ENCODE measurements at places on chromosomes 7 and 10.
A peak's percentile ranks its signal among the peaks of the same experiment; 100 is the strongest.

DNA sequence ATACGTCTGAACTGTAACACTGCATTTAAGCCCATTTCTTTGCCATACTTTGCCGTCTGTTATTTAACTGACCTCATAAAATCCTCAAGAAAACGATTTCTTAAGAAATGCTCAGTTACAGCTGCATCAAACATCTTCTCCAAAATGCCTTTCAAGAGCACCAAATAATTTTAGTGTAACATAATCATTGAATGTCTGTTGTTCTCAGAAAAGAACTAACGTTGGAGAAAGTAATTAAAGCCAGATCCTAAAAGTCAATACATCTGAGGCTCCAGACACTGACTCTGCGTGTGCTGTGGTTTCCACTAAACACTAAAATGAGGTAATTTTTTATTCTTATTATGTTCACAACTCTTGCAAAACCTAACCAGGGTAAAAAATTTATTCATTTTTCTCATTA is 63.7 kb upstream of the LRRC17 start:
- DNase-seq: no peak

GRCh38 chr10:79181227-79181626 is 112.5 kb downstream of the ZMIZ1 start:
- no peak for DNase-seq

DNA sequence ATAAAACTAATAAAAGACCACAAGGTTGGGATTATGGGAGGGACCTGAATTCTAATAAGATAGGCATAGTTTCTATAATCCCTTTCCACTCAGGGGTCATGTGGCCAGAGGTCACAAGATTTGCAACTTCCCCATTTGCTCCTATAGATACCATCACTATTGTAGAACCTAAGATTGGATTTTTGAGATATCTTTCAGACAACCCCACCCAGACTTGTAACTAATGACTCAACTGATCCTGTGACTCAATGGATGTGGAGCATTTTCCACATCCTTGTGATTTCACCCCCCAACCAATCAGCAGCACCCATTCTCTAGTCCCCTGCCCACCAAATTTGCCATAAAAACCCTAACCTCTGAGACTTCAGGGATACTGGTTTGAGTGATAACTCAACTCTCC is 51.9 kb upstream of the PIK3AP1 start:
- no peak for DNase-seq

DNA sequence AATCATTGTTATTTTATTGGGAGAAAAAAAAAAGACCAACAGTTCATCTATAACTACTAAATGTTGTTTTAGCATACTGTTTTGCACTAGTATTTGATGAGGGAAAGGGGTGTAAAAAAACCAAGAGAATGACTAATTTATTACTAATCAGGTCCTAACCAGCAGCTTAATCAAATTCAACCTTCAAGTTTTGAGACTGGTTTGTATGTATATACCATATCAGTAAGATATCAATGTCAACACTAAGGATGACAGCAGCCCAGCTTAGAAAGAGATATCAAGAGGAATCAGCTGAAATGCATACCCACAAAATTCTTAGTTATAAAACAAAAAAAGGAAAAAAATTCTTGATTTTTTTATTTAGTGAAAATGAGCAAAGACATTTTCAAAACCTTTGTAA is 122.6 kb downstream of the KMT2C start:
- no peak for DNase-seq

GRCh38 chr7:149669121-149669818 is 104.1 kb downstream of the ZNF467 start:
- DNase-seq: no peak

DNA sequence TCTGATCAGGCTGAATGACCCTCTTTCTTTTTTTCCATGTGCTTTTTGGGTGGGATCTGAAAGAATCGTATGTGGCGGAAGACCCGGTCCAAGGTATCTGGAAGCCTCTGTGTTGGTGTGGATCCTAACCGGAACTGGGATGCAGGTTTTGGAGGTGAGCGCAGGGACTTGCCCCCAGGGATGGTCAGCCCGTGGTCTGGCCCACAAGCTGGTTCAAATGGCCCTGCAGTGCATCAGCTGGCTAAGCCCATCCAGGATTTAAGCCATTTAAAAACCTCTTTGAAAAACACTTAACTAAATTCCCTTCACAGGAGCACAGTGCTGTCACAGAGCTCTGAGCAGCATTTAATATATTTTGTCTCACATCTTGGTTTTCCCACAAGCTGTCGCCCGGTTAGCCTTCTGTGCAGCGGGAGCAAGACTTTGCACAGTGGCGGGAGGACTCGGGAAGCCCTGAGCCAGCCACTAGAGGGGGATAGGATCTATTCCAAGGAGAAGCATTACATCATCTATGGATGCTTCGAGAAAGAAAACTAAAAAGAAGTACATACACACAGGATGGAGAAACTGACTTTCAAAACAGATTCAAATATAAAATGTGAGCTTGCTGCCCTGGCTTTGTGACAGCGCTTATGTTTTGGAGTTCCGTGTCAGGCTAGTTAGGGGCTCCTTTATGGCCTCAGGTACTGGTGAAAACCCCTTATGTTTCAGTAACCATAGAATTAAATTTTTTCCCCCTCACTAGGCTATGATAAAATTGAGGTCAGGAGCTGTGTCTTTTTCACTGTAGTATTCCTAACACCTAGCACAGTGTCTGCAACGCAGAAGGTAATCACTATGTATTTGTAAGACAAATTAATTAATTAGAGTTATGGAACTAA is 11.3 kb downstream of the CPA2 start:
- peak; percentile 98 for DNase-seq

DNA sequence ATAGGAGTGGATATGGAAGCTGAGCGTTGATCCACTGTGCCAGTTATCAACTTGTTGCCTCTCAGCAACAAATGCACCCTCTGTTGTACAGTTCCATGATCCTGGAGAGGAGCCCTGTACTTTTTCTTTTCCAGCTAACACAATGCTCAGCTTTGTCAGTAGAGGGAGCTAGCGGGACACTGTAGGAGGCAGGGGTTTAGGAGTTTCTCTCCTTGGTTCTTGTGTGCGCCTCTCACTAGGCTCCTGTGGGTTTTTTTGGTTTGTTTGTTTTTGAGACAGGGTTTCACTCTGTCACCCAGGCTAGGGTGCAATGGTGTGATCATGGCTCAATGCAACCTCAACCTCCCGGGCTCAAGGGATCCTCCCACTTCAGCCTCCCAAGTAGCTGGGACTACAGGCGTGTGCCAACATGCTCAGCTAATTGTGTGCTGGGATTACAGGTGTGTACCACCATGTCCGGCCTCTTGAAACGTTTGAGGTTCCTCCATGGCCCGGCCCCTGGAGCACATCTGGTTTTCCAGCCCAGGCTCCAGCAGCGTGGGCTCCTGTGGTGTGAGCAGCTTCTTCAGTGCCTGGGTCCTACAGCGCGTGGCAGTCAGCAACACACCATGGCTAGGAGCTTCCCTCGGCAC is 12.0 kb upstream of the MARVELD1 start:
- DNase-seq: peak; percentile 48

DNA sequence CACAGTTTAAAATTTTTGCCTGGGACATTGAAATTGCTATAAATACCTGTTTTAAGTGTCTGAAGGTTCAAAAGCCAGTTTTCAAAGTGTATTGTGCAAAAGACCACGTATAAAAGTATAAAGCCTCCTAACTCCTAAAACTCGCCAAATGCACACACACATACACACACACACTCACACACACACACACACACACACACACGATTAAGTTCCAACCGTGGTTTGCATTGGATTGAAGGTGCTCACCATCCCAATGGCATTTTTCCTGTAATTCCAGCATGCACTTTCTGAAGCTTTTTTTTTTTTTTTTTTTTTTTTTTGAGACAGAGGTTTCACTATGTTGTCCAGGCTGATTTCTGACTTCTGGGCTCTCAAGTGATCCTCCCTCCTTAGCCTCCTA is 2.8 kb upstream of the RGS10 start:
- no peak for DNase-seq

GRCh38 chr7:131076711-131077181 is 250.9 kb upstream of the MKLN1 start:
- no peak for DNase-seq

- DNase-seq: no peak
Observed at GRCh38 chr10:60384708-60385398, 4.8 kb downstream of the ANK3 start.

- DNase-seq: no peak
Observed at GRCh38 chr7:137715121-137715520, 131.7 kb downstream of the DGKI start.
